ENCODE measurements at places on chromosomes 16 and 17.

DNA sequence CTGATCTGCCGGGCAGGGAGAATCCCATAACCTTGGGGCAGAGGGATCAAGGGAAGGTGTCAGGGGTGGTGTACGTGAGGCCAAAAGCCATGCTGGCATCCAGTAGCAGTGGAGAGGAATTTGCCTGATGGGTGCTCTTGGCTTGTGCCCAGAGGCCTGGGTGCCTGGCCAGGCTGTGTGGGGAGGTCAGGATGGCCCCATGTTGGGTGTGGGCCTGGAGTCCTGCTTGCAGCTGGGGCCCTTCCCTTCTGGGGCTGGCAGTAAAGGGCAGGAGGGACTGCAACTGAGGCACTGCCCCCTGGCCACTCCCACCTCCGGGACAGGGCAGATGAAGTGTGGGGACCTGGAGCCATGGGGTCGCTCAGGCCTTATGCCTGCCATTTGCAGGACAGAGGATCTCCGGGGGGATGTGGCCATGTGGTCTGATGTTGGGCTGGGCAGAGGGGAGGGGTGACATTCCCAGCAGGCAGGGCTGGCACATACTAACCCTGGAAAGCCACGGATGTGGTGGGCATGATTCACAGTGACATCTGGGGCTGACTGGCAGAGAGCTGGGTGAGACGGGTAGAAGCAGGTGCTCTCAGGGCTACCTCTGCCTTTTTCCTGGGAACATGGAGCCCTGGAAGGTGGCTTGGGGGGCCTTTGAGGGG is 3.5 kb downstream of the FMNL1 start:
- peak; percentile 31 for DNase-seq

DNA sequence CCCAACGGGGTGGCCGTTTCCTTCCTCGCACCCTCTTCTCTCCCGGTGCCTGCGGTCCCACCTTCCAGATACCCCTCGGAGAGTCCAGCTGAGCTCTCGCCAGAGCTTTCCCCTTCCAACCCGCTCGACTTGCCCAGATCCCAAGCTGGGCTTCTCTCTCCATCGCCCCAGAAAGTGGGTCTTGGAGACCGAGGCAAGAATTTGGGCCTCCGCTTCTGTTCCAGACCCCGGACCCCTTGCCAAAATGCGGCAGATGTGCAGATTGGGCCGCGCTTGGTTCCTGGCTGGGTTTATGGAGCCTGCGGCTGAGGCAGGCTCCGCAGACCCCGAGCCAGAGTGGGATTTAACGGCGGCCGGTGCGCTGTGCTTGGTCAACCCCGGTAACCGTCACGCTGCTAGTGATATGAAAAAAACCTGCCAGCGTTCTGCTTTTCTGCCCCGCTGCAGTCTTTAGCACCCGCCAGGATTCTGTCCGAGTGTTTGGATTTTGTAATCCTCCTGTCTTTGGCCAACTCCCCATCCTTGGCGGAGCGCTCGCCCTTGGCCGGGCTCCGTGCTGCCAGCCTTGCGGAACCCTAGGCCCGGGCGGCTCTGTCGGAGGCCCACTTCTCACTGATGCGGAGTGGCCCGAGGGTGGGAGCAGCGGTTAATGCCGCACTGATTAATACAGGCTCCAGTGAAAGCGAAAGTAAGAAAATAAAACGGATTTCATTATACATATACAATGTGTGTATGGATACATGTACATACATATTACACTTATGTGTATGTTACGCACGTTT is 754 bp upstream of the SLFN11 start:
- DNase-seq: peak; percentile 42

- DNase-seq: no peak
Observed at GRCh38 chr16:67170949-67171649, 761 bp downstream of the NOL3 start.

DNA sequence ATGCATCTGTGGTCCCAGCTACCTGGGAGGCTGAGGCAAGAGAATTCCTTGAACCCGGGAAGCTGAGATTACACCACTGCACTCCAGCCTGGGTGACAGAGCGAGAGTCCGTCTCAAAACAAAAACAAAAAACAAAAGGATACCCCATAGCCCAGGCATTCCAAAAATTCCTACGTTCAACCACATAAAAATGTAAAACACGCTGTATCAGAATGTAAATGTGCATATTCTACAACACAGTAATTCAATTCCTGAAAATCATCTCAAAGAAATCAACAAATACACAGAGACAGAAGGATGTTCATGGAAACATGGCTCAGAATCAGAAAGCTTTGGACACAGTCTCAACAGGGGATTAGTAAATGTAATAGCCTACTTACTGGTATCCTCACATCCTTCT is 33.0 kb downstream of the COG7 start:
- no peak for DNase-seq

DNA sequence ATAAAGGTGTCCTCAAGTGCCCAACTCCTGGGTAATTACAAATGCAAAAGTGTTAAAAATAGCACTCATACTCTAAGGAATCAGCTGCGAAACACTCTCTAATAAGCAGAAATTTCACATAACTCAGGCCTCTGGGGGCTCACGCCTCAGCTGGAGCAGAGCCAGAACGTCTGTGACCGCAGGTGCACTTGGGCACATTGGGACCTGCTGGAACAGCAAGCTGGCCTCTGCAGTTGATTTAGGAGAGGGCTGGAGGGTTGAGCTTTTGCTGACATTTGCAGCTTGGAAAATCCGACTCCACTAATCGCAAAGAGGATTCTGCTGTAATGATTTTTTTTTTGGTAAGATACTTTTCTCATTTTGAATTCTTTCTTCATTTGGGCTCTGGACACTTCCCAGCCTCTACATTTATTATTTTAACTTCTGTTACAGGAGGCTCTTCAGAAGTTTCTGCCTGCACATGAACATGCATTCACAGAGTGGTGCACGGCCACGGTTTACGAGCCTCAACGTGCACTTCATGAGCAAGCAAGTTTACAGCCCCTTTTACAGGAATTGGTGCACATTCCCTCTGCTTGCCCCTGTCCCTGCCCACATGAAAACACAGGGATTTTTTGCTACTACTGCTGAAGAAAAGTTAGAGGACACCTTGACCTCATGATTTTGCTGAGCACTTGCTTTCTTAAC is 4.1 kb upstream of the SNTB2 start:
- DNase-seq: no peak

- no peak for DNase-seq
Observed at GRCh38 chr17:40813804-40814203, 8.6 kb downstream of the KRT10 start.

DNA sequence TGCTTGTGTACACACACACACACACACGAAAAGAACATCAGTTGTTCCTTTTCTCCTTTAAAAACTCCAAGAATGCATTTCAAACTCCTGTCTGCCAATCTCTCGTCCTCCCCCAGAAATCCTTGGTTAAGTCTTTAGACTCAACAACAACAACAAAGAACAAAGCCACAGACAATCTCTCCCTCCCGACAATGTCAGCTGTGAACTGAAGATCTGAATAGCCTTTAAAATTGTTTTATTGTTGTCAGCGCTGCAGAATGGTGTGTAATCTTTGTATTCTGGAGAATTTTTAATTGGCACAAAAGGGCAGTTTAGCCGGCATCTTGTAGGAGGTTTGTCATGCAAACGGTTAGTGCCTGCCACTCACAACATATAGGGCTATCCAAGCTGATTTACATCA is 219.5 kb downstream of the MSI2 start:
- DNase-seq: no peak

DNA sequence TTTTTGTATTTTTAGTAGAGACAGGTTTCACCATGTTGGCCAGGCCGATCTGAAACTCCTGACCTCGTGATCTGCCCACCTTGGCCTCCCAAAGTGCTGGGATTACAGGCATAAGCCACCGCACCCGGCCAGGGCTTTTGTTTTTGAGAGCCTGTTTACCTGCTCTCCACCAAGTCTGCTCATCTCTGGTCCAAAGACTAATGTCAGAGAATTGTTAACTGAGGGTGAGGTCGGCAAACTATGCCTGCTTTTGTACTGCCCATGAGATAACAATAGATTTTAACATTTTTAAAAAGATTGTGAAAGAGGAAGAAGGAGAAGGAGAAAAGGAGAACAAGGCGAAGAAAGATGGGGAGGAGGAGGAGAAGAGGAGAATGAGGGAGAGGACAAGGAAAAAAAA is 26.0 kb downstream of the TMEM238L start:
- DNase-seq: no peak

- DNase-seq: no peak
Observed at GRCh38 chr17:29412780-29413565, 22.8 kb downstream of the TAOK1 start.

GRCh38 chr17:5022171-5022711 is 13.0 kb downstream of the SLC52A1 start:
- DNase-seq: no peak

DNA sequence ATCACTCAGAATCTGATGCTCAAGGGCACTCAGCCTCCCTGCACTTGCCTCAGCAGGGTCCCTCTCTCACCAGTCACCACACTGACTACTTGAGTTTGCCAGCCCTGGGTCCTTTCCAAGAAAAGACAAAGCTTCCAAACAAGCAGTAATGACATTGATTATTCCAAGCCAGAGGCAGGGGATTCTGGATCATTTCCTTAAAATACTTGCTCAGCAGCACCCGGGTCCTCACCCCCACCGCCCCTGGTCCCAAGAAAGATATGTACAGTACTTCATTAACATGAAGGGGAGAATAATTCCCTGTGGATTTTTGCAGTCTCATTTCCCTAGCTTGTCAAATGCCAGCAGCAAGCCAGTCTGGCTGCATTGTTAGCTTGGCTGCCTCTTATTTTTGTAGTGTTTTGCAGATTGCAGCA is 83.2 kb upstream of the GNAO1 start:
- no peak for DNase-seq

DNA sequence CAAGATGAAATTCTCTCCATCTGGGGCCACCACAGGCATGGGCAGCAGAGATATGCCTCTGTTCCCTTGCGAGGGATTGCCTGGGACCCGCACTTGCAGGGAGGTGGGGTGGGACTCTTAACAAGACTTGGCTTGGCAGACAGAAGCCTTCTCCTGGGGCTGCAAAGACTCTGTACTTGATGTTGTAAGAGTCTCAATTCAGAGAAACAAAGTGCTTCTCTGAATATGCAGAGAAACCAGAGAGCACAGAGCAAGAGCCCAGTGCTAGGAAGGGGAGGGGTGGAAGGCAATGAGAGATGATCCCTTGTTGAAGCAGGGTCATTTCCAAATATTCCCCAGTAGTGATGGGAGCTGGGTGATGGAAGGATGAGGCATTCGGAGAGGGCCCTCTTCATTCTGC is 2.2 kb downstream of the MMP28 start:
- DNase-seq: no peak

DNA sequence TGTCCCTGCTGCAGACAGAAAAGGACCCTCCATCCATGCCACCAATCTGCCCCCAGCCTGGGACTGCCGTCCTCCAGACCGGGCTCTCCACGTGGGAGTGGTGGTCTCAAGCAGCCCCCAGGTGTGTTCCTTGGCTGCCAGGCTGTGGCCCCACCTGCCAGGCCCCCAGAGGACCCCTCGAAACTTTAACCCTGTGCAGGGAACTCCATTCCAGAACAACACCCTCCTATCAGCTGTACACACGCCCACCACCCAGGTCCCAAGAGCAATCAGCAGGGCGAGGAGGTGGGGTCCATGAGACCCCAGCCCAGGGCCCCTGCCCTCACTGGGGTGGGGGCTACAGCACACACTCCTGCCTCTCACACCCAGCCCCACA is 1.4 kb downstream of the PYCR1 start:
- DNase-seq: no peak

- no peak for DNase-seq
Observed at GRCh38 chr17:74963656-74964055, 8.9 kb downstream of the HID1 start.

- no peak for DNase-seq
Observed at GRCh38 chr17:40522250-40522960, 21.0 kb upstream of the TNS4 start.

GRCh38 chr16:12062343-12063003 is 85.9 kb downstream of the SNX29 start:
- DNase-seq: no peak

GRCh38 chr16:89525146-89525913 is 17.1 kb downstream of the SPG7 start:
- DNase-seq: no peak

DNA sequence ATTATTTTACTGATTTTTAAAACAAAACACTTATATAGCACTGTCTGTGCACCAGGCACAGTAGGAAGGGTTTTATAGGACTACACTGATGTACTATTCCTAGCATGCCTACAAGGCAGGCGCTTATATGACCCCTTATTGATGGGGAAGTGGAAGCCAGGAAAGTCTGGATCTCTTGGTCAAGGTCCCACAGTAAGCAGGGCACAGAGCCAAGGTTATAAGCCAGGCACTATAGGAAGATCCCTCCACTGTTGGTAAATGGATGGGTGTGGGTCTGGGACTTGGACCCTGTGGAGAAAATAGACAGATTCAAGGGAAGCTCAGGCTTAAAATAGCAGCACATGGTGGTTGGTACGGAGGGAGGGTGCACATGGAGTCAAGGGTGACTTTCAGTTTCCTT is 59.1 kb upstream of the PLCG2 start:
- no peak for DNase-seq

- no peak for DNase-seq
Observed at GRCh38 chr16:17232487-17232886, 238.3 kb downstream of the XYLT1 start.

DNA sequence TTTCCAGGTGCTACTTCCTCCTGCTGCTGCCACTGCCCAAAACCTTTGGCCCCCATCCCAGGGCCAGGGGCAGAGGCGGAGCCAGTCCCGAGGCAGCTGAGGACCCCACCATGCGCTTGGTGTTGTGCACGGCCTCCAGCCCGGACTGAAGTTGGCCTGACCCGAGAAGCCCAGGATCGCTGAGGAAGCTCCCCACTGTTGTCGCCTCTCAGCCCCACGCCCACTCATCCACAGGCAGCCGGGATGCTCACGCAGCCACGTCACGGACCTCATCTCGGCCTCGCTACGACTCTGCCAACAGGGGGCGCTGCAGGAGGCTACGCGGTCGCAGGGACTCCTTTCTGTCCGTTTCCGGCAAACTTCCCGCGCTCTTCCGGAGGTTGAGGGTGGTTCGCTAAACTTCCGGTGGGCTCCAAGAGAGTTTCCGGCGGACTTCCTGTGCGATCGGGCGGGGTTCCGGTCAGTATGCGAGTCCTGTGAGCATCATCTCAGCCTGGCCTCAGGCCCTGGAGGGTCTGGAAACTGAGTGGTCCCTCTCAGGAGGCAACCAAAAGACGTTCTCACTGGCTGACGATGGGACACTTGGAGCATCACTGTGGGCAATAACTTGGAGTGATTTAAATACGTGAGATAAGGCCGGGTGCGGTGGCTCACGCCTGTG is 12.4 kb downstream of the ZG16B start:
- peak; percentile 64 for DNase-seq

- no peak for DNase-seq
Observed at GRCh38 chr17:20989991-20990855, 52.6 kb downstream of the USP22 start.

GRCh38 chr17:61291451-61292285 is 108.0 kb upstream of the TBX2 start:
- DNase-seq: no peak

DNA sequence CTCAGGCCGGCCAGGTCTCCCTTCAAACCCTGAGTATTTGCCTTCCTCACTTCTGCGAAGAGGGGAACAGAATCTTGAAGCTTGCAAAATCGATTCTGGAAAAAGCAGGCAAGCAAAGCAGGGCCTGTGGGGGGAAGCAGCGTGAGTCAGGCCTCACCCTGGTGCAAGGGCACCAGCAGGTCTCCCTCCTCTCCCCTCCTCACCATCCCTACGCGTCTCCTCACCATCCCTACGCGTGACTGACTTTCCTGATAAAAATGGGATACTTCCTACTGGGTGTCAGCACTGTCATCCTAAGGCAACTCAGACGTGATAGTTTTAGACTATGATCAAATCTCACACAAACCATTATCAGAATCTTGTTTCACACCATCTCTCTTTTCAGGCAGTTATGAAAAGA is 12.1 kb downstream of the CMTM3 start:
- no peak for DNase-seq

GRCh38 chr16:27461483-27462171 is 59.7 kb downstream of the IL21R start:
- no peak for DNase-seq
